ENCODE measurements at places on chromosomes 5 and 9.

DNA sequence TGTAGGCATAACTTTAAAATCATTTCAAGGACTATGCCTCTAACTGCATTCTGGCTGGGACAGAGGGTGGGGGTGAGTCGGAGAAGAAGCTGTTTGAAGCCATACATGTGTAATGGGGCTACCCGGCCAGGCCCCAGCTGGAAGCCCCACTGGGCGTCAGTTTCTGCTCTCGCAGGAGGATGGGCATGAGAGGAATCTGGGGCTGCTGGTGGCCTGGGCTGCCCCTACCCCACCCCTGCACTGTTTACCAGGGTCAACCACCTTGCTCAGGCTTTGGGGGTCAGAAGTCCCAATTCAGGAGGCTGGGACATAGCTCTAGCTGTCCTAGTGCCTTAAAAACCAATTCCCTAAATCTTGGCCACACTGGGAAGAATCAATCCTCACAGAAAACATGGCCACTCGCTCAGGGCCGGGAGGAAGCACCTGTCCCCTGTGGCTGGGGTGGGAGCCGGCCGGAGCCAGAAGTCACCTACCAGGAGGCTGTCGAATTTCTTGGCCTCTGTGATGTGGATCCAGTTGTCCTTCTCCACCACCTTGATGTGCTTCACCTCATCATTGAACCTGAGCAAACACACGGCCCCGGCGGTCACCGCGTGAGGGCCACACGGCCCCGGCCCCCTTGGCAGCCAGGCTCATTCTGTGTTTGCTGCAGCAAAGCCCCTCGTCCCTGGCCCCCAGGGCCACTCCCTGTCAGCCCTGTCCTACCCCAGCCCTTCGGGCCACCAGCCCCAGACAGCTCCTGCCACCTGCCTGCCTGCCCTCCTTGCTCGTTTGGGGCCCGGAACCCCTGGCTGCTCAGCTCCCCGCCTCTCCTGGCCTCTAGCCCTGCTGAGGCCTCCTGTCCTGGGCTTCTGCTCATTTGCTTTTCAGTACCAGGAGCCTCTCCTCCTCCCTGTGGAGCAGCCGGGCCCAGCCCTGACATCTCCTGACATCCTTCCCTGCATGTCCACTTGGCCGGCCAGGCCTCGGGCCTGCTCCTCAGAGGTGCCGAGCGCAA is 33.6 kb upstream of the SARDH start:
- no peak for DNase-seq

- DNase-seq, result peak; percentile 81
These were observed at the start of gene C9orf40 for GRCh38 chr9:74952201-74953151. Gene C9orf40, minus strand, starts transcription at chr9:74952912. Its CDS starts 301 bp downstream, at chr9:74952611.

DNA sequence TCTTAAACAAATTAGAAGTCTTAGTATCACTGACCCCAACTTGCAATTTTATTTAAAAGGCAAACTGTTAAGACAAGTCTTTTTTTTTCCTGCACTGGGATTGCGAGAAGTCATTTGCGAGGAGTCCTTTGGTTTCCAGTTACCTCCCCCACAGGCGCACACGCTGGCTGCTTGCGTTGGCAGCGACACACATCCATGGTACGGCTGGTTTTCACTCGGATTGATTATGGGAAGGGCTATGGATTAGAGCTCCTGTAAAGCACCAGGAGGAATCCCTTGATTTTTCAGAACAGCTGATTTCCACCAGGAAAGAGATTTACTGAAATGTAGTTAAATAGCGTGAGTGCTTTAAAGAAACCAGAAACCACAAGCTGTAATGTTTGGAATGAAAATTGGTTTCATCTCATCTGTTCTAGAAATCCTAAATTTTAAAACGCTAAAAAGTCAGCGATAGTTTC is 737 bp downstream of the SLC1A3 start:
- DNase-seq, result no peak

- peak; percentile 13 for DNase-seq
These were observed 27.9 kb upstream of the RECK start for GRCh38 chr9:36008774-36009300.

DNA sequence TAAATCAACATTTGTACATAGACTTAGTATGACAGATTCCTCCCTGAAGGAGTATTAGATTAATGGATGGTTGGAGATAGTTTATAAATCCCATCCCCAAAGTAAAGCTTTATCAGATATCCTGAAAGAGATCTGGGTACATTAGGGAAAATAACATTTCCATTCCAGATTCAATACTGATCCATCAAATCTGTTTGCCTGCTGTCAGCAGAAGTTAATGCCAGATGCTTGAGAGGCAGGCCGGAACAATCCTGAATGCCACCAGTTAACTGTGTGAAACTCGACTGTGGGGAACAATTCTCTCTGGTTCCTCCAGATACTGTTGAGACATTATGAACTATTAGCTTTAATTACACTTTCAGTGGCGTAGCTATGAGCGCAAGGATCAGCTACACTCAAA is 1166.8 kb downstream of the MAT2B start:
- no peak for DNase-seq

GRCh38 chr5:88258636-88259035 is 10.0 kb downstream of the TMEM161B start:
- DNase-seq, result no peak

DNA sequence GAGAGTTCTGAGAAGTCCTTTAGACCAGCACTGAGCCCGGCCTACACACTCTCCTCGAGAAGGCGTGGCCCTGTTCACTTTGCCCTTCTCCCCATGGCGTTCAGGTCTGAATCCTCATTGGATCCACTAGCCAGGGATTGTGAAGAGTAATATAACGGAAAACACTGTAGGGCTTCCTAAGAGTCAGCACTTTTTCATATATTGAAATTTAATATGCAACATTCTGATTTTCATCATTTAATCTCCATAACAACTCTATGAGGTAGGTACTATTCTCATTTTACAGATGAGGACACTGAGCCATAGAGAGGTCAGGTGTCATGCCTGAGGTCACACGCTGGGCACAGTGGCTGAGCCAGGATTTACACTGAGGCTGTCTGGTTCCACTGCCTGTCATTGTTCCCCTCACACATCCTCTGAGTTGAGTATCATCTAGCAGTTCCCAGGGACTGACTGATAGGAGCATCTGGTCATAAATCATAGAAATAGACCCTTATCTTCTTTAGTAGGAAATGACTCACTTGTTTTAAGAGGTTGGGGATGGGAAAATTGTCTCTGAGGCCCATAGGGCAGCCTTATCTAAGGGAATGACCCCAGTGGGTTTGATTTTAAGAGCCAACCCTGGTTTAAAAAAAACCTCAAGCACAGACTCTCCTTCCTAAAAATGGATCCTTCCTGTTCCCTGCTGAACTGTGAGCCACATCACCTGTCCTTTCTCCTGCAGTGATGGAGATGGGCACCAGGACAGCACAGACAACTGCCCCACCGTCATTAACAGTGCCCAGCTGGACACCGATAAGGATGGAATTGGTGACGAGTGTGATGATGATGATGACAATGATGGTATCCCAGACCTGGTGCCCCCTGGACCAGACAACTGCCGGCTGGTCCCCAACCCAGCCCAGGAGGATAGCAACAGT is 41.2 kb downstream of the THBS4 start:
- no peak for DNase-seq

GRCh38 chr9:38390851-38391250 is 1.7 kb upstream of the ALDH1B1 start:
- DNase-seq, result no peak

DNA sequence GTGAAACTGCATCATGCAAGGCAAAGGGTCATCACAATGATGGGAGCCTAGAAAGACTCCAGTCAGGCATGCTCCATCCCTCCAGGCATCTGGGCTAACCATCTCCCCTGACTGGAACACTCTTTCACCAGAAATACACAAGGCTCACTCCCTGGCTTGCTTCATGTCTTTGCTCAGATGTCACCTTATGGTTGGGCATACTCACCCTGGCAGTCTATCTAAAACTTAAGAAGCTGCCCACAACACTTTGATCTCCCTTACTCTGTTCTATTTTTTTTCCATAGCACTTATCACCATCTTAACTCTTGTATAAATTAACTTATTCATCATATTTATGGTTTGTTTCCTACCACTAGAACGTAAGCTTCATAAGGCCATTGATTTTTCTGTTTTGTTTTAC is 90.0 kb downstream of the SPEF2 start:
- no peak for DNase-seq

DNA sequence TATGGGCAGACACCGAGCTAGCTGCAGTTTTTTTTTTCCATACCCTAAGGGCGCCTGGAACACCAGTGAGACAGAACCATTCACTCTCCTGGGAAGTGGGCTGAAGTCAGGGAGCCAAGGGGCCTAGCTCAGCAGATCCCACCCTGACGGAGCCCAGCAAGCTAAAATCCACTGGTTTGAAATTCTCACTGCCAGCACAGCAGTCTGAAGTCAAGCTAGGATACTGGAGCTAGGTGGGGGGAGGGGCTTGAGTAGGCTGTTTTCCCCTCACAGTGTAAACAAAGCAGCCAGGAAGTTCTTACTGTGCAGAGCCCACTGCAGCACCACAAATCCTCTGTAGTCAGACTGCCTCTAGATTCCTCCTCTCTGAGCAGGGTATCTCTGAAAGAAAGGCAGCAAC is 151.7 kb upstream of the HCN1 start:
- DNase-seq, result no peak

DNA sequence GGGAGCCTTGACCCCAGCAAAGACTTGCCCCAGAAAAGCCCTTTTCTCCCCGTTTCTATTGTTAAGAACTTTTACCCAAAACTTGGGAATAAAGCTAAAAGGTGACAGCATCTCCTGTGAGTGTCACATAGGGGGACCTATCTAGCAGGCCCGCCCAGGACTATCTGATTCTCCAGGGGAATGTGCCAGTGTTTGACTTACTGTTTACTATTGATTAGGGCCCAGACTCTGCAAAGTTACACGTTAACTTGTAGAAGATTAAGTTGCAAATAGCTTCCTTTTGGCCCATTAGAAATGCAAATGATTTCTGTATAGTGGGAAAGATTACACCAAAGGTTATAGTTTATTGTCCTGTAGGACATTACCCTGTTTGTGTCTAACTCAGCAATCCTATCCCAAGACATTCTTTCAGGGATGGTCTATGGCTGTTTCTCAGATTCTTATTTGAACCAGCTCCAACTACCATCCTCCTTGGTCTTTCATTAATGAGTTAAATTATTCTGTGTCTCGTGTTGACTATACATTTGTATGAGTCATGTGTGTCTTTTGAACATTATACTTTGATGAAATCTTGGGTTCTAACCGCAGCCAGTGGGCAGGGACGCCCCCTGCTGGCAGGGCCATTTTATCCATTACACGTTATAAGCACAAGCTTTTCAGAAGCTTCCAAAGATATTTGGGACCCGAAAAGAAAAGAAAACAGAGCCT is 60.7 kb downstream of the HRH2 start:
- DNase-seq, result no peak

DNA sequence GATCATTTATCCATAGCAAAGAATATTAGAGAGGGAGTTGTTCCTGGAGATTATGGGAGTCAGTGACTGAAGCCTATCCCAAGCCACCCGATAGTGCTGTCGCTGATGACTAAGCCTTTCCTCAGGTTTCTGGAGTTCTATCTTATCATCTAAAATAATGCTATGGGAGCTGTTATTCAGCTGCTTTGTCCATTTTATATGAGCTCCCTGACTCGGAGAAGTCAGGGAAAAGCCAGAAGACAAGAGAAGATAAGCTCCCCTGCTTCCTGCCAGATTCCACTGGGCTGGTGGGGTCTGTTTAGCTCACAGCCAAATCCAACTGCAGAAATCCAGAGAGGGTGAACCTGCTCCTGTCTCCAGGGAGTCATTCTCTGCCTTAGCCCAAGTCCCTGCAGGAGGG is 148.2 kb downstream of the DROSHA start:
- no peak for DNase-seq

GRCh38 chr5:57503433-57503832 is 20.8 kb upstream of the ACTBL2 start:
- DNase-seq, result no peak

DNA sequence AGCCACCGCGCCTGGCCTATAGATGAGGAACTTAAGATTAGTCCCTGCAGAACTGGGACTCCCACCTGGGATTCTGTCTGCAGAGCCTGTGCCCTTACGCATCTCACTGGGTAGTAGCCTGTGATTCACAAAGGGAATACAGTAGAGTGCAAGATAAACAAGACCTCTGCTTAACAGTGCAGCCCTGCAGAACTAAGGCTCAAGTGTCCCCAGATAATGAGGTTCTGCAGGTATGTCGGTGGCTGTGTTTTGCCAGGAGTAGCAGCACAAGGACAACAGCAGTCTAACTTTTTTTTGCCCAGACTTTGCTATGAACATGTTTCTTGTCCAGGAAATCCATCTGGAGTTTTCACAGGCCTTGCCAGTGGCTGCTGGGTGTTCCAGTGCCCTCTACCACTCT is 59.7 kb downstream of the DCP2 start:
- DNase-seq, result no peak

DNA sequence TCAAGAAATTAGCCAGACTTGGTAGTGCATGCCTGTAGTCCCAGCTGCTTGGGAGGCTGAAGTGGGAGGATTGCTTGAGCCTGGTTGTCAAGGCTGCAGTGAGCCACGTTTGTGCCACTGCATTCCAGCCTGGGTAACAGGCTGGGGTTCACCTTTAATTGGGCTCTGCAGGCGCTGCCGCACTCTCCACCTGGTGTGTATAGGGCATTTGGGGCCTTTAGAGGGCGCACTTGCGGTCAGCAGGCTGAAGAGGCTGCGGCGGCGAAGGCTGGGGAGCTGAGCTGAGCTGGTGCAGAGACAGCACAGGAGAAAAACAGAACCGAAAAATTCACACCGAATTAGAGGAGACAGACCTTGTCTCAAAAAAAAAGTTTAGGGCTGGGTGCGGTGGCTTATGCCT is 31.2 kb downstream of the CDK7 start:
- no peak for DNase-seq

- DNase-seq, result no peak
These were observed 661.2 kb upstream of the SEMA6A start for GRCh38 chr5:117235786-117236185.

- no peak for DNase-seq
These were observed 4.0 kb downstream of the MFAP3 start for GRCh38 chr5:154042766-154043165.

DNA sequence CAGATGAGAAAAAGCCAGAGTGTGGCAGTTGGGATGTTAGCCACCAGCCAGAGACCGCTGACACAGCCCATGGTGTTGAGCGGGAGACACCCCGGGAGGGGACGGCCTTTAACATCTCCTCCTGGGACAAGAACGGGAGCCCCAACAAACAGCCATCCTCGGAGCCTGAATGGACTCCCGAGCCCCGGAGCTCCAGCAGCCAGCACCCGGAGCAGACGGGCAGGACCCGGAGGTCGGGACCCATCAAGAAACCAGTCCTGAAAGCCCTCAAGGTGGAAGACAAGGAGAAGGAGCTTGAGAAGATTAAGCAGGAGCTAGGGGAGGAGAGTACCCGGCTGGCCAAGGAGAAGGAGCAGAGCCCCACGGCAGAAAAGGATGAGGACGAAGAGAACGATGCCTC is 28.0 kb upstream of the POMT1 start:
- no peak for DNase-seq

All from NCI-H510A (cell line).